ENCODE measurements at places on chromosomes 16 and 17. TPM values are rescaled to one million over a fixed set of nuclear protein-coding genes. Genes with fewer than 3 reads are reported as not detected.

HAS3 gene
- 1.0 TPM for total RNA-seq

TCAP gene
- total RNA-seq, result 0.16 TPM

HOXB5 gene
- 1.3 TPM for total RNA-seq

FBXO39 gene
- total RNA-seq, result not detected

ZPBP2 gene
- total RNA-seq, result not detected

GSG1L2 gene
- total RNA-seq, result not detected

OTOP2 gene
- not detected for total RNA-seq

ENKD1 gene
- total RNA-seq, result 16.0 TPM

OR2C1 gene
- not detected for total RNA-seq

KCNAB3 gene
- 0.63 TPM for total RNA-seq

CMTM2 gene
- 0.13 TPM for total RNA-seq

IRX6 gene
- total RNA-seq, result 1.1 TPM

UMOD gene
- not detected for total RNA-seq

MGRN1 gene
- total RNA-seq, result 60.6 TPM

OR3A3 gene
- not detected for total RNA-seq

UBE2I gene
- 145 TPM for total RNA-seq

VMP1 gene
- 127 TPM for total RNA-seq

PRR35 gene
- total RNA-seq, result not detected

TPPP3 gene
- 2.9 TPM for total RNA-seq

ARHGDIG gene
- total RNA-seq, result 0.33 TPM

DNAI2 gene
- not detected for total RNA-seq

NRN1L gene
- 1.5 TPM for total RNA-seq

KRT40 gene
- not detected for total RNA-seq

CDH15 gene
- not detected for total RNA-seq

ARHGAP23 gene
- 134 TPM for total RNA-seq

DNAAF1 gene
- total RNA-seq, result not detected

BTBD17 gene
- not detected for total RNA-seq

CENPT gene
- 40.6 TPM for total RNA-seq

All from mesangial cell (primary cell).